ENCODE measurements at places on chromosomes 1 and 21.

DNA sequence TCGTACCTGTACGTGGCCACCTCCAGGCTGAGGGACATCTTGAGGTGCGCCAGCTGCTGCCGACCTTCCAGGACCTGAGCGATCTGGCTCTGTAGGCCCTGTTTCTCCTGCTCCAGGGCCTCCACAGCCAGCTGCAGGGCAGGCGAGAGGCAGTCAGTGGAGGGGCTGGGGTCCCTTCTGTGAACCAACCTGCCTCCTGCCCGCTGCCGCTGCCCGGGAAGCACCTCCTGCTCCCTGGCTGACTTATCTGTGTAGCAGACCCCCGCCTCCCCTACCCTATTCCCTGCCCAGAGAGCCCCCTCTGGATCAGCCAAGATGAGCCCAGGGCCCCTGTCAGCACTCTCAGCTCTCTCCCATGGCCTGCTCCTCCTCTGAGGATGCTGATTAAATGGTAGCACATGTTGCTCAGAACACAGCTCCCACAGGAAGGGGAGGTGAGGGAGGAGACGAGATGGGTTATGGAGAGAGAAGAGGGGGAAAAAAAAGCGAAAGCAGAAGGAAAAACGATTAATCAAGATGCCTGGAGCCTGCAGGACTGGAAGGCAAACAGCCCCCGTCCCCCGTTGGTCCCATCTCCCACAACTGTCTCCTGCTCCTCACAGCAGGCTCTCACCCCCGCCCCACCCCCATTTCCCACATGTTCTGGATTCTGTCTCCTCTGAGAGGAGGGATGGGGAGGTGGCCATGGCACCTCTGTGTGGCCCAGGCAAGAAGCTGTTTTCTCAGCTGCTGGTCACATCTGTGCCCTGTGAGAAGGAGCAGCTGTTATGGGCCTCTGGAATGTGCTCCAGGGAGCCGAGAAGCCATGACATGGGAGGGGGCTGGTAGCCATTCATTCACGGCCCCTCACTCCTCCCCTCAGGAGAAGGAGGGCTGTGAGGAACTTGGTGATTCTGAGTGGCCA lies 1.7 kb downstream of the NES start:
- no peak for DNase-seq

- DNase-seq = no peak
These were observed 314.3 kb downstream of the CHRM3 start for GRCh38 chr1:239700667-239701066.

DNA sequence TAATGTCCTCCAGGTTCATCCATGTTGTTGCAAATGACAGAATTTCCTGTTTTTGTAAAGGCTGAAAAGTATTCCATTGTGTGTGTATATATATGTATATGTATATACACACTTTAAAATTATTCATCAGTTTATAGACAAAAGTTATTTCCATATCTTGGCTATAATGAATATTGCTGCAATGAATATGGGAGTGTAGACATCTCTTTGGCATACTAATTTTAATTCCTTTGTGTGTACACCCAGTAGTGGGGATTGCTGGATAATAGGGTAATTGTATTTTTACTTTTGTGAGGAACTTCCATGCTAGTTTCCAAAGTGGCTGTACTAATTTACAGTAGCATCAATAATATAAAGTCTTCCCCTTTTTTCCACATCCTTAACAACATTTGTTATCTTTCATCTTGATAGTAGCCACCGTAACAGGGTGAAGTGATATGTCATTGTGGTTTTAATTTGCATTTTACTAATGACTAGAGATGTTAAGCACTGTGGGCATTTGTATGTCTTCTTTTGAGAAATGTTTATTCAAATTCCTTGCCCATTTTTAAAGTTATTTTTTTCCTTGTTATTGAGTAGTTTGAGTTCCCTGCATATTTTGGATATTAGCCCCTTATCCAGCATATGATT lies 243.0 kb downstream of the PDE4B start:
- no peak for DNase-seq

DNA sequence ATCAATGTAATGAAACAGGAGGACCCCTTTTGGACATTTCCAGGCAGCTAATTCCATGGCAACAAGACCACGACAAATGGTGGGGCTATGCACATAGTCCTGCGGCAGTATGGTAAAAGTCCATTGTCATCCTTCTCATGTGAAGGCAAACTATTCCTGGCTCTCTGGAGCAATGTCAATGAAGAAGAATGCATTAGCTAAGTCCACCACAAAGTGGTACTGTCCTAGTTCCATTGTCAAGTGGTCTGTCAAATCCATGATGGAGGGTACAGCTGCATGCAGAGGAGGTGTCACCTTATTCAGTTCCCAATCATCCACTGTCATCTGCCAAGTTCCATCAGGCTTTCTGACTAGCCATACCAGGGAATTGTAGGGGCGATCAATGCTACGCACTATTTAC lies 110.1 kb downstream of the GDAP2 start:
- no peak for DNase-seq

DNA sequence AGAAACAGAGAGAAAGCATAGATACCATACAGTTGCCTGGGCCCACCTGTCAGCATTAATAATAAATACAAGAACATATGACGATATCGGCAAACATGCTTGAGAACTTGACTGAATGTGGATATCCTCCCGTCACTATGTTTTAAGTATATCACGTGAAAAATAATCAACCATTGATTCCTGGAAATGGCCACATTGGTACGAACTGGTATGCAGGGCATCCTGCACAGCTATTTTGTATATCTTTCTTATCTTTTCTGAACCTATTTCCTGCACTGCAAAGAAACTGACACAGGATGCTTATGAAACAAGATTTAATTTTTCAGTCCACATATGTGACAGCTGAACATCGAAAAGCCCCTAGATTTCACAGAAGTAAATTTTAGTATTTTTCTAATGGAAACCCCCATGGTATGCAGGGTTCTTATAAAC lies 22.8 kb upstream of the RGS1 start:
- no peak for DNase-seq

- no peak for DNase-seq
These were observed 20.9 kb upstream of the SAMD11 start for GRCh38 chr1:902802-903201.

GRCh38 chr1:54112705-54113368 lies 40.0 kb downstream of the CDCP2 start:
- DNase-seq = no peak

DNA sequence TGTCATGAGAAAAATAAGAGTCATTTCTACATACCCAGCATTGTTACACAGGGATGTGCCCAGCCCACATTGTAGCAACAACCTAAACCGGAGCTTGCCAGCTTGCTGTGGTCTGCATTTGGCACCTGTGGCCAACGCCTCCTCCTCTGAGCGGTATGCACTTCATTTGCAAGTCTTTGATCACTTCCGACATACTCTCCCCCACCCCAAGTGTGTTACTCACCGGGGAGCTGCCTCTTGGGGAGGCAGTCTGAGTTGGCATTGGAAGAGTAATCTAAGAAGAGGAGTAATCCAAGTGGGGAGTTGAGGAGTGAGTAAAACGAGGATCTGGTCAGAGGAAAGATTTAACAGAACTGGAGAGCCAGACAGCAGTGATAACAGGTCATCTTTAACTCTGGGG lies 3.8 kb downstream of the BCL9 start:
- DNase-seq = peak; percentile 65

- no peak for DNase-seq
These were observed 57.7 kb downstream of the VWA5B1 start for GRCh38 chr1:20348326-20348915.

GRCh38 chr1:70427976-70428375 lies 16.9 kb downstream of the CTH start:
- DNase-seq = peak; percentile 54

- DNase-seq = no peak
These were observed 33.3 kb upstream of the CD1D start for GRCh38 chr1:158147401-158147800.

DNA sequence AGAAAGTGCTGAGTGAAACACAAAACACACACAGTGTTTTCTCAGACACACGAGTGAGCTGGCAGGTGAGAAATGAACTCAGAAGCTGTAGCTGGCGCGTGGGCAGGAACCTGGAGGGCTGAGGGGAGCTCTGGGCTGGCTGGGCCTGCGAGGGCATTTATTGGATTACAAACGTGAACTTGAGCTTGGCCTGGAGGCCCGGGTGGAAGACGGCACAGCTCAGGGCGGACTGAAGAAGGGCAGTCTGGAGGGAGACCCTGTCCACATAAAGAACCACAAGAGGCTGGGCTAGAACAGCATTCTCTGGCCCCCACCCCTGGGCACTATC lies 52.1 kb upstream of the ADARB1 start:
- no peak for DNase-seq

GRCh38 chr1:246455476-246455875 lies 51.6 kb downstream of the SMYD3 start:
- DNase-seq = no peak

- peak; percentile 88 for DNase-seq
These were observed 62.8 kb downstream of the EVA1C start for GRCh38 chr21:32475162-32475812.

- peak; percentile 52 for DNase-seq
These were observed 25.7 kb downstream of the COA6 start for GRCh38 chr1:234398849-234399381.

DNA sequence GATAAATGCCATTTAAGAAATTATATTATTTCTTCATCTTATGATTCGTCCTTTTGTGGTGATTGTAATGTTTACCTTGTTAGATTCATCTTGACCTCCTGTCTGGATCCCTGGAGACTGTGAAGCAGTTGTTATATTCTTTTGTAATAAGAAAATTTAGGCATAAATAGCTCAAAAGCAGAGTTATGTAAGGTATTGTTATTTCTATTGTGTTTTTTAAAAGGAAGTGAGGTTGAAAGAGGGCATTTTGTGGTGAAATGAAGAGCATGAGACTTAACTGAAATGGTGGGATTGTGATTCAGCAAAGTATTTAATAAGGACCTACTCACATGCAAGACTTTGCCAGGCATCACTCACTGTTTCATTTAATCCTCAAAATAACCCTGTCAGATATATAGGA lies 104.0 kb downstream of the PDE4B start:
- DNase-seq = peak; percentile 58

- no peak for DNase-seq
These were observed 4.7 kb downstream of the CELF3 start for GRCh38 chr1:151711951-151712350.

GRCh38 chr1:184212649-184213314 lies 161.3 kb downstream of the TSEN15 start:
- peak; percentile 88 for DNase-seq

- peak; percentile 83 for DNase-seq
These were observed at the start of gene TPM3 for GRCh38 chr1:154191990-154192461. TSS of gene TPM3 (minus strand) at chr1:154192100. CDS start at chr1:154192018, 82 bp downstream.

DNA sequence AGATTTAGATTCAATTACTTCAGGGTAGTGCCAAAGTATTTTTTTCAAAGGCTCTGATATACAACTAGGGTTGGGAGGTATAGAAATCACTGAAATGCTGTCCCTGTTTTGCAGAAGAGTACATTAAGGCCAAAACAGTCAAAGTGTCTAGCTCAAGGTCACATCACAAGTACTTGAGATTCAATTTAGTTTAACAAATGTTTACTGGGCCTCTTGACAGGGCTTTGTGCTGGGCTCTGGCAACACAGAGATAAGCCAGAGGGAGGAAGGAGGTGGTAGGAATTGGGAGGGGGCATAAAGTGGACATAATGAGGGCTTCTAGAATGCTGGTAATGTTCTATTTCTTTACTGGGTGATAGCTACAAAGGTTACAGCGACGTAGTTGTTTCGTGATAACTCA lies 2.3 kb upstream of the SLC9A1 start:
- DNase-seq = no peak

- no peak for DNase-seq
These were observed 1.9 kb upstream of the OR2T34 start for GRCh38 chr1:248576260-248576980.

GRCh38 chr1:229023651-229024300 lies 247.1 kb upstream of the RAB4A start:
- no peak for DNase-seq

DNA sequence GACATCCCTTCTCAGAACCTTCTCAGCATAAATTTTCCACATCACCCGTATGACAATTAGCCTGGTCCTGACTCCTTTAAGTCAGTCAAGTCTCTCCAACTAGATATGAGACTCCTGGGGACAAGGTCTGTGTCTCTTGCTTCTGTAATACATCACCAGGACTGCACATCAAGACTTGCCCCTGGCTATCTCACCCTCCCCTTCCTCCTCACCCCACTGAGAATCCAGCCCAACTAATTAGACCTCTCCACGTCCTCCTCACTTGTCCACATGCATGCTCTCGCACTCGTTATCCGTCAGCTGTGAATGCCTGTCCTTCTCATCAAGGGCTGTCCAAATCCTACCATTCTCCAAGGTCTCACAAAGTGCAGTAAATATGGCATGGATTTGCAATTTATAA lies 542.8 kb downstream of the PTPRU start:
- no peak for DNase-seq

GRCh38 chr21:39670701-39671100 lies 58.0 kb downstream of the B3GALT5 start:
- DNase-seq = no peak

DNA sequence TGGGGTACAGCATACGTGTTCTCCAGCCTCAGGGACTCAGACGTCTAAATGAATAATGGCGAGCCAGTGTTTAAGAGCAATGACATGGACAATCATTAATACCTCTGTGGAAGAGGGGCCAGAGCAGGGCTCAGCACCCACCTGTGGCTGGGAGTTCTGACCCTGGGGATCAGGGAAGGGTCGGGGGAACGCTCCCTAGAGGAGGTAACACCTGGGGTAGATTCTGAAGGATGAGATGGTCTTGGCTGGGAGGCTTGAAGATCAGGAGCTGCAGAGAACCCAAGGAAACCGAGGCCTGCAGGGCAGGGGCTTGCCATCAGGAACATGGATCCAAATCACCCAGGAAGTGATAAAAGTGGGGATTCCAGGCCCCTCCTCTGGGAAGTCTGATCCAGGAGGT lies 138.2 kb upstream of the RUNX3 start:
- no peak for DNase-seq

DNA sequence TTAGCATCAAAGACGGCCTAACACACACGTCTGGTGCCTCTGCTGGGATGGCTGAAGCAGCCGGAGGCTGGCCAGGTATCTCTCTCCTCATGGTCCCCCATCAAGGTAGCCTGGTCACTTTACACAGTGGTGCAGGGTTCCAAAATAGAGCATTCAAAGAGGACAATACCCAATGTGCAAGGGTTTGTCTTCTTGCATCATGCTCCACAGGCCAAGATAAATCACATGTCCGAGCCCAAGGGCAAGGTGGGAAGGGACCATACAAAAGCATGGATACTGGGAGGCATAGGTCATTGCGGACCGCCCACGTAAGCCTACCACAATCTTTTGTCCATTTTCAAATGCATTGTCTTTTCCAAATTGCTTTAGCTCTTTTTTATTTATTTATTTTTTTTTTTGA lies 23.8 kb upstream of the TINAGL1 start:
- no peak for DNase-seq

DNA sequence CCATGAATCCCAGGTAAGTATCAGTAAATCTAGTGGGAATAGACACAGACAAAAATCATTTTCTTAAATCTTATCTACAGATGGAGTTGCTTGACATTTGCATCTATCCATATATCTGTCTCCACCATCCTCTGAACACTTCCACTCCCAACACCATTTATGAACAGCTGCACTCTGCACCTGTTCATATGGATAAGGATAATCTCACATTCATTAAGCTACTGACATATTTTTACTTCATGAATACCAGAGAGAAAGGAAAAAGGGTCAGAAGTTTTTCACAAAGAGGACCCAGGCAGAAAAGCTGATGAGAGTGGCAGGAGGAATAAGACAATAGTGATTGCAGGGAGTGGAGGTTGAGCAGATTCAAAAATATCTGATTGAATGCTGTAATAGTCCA lies 222.6 kb downstream of the DNAH14 start:
- DNase-seq = no peak
